Stimulated activated CD8-positive, alpha-beta memory T cell treated with anti-CD3 and anti-CD28 coated beads, Interleukin-4, amount 100 ng/mL, for 1 hour (primary cell): ENCODE measurements at places on chromosomes 2 and 18.

DNA sequence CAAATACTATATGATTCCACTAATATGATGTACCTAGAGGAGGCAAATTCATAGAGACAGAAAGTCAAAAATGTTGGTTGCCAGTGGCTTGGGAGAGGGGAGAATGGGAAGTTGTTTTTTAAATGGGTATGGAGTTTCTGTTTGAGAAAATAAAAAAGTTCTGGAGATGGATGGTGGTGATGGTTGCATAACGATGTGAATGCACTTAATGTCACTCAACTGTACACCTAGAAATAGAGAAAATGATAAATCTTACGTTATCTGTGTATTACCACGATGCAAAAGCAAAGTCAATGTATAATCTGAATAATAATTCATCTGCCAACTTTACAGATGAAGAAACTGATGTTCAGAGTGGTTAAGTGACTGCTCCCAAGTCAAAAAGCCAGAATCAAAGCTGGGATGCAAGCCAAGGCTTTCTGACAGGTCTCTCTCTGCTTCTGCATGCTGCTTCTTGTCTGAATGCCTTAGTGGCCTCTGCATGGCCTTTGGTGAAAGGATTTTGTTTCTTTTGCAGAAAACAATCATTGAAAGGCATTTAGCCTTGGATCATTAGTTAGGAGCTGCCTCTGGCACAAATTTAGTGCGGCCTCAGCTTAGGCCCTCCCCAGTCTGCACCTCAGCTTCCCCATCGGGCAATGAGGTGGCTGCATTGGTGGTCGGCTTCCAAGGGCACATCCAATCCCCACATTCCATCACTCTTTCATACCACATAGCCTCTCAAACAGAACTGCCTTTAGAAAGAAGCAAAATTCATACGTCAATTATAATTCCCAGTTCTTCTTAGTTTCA is 46.5 kb upstream of the MYCN start:
- no peak for DNase-seq

- no peak for DNase-seq
Observed at GRCh38 chr18:45871431-45872084, 46.1 kb downstream of the SIGLEC15 start.

GRCh38 chr18:711657-712400 is 601 bp downstream of the ENOSF1 start:
- peak; percentile 41 for DNase-seq

DNA sequence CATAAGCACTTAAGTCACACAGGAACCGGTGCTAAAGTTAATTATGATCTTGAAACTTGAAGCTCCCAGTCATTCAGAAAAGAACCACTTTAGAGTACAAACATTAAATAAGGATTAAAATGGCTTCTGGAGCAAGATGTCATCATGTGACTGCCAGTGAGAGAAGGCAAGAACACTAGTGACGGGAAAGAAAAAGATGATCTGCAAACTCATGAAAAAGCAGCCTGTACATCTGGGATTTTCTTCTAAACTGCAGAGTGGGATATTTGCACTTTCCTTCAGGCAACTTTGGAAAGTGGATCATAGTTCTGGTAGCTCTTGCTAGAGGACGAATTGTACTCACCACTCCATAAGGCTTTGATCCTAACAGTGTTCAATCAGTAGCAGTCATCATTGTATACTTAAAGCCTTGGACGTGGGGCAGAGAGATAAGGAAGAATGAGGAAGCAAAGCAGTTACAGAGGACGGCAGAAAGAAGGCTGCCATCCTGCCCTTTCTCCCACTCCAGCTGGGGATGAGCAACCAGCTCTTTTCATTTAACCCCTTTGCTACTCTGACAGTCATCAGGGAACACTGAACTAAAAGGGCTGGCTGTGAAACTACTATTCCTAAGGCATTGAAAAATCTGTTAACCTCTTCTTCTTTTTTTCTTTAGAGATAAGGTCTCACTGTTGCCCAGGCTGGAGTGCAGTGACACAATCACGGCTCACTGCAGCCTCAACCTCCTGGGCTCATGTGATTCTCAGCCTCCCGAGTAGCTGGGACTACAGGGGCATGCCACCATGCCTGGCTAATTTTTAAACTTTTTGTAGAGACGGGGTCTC is 18.1 kb downstream of the ABHD3 start:
- DNase-seq, result no peak

GRCh38 chr2:11889101-11889850 is 142.8 kb downstream of the LPIN1 start:
- DNase-seq, result no peak

DNA sequence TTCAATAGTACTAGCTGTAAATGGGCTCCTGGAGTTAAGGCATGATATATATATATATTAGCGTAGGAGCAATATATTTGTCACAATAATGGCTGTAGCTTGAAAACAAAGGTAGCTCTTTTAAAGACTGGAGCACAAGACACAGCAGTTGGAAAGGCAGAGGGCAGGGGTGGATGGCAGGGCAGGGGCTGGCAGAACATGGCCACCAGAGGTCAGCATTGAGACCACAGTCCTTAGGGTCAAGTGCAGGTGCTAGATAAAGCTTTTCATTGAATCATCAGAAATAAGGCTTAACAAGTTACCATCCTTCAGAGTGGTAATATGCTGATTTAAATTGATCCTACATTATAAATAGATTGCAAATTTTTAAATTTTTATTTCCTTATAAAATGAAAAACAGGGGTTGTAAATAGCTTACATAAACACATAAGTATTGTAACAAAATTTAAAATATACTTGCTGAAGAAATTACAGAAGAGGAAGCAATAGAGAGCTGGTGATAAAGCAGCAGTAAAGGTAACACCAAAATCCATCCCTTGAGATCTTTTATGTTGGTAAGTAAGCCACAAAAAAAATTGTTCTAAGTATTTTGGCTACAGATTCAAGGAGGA is 161.2 kb upstream of the PIEZO2 start:
- DNase-seq, result no peak

GRCh38 chr2:72754628-72755320 is 71.1 kb downstream of the EXOC6B start:
- DNase-seq, result no peak

DNA sequence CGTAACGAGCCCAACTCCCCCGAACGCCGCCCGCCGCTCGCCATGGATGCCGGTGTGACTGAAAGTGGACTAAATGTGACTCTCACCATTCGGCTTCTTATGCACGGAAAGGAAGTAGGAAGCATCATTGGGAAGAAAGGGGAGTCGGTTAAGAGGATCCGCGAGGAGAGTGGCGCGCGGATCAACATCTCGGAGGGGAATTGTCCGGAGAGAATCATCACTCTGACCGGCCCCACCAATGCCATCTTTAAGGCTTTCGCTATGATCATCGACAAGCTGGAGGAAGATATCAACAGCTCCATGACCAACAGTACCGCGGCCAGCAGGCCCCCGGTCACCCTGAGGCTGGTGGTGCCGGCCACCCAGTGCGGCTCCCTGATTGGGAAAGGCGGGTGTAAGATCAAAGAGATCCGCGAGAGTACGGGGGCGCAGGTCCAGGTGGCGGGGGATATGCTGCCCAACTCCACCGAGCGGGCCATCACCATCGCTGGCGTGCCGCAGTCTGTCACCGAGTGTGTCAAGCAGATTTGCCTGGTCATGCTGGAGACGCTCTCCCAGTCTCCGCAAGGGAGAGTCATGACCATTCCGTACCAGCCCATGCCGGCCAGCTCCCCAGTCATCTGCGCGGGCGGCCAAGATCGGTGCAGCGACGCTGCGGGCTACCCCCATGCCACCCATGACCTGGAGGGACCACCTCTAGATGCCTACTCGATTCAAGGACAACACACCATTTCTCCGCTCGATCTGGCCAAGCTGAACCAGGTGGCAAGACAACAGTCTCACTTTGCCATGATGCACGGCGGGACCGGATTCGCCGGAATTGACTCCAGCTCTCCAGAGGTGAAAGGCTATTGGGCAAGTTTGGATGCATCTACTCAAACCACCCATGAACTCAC is 673 bp downstream of the PCBP1 start:
- no peak for DNase-seq

- no peak for DNase-seq
Observed at GRCh38 chr2:46915281-46915810, at the start of gene MCFD2. Gene MCFD2, minus strand, starts transcription at chr2:46915806. Its CDS starts 6,635 bp downstream, at chr2:46909171.

DNA sequence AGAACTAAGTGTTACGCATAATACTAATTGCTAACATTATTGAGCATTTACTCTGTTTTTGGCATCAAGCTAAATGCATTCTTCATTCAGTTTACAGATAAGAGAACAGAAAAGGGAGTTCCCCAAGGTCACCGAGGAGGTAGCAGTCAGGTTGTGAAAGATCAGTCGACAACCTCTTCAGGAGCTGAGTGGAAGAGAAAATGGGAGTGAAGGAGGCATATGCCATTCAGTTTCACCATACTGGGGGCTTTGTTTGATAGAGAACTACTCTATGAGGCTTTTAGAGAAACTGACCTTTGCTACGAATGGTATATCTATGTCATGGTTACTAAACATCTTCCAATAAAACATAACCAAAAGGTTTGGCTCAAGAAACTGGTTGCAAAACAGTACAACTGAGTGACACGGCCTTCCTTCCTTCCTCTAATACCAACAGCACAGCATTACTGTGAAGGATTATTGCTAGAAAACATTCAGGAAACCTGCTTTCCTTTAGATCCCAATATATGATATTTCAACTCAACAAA is 112.1 kb downstream of the RBMS1 start:
- no peak for DNase-seq

GRCh38 chr18:10482985-10483949 is 28.8 kb downstream of the APCDD1 start:
- no peak for DNase-seq

- no peak for DNase-seq
Observed at GRCh38 chr18:24055878-24056277, 41.3 kb downstream of the TTC39C start.

DNA sequence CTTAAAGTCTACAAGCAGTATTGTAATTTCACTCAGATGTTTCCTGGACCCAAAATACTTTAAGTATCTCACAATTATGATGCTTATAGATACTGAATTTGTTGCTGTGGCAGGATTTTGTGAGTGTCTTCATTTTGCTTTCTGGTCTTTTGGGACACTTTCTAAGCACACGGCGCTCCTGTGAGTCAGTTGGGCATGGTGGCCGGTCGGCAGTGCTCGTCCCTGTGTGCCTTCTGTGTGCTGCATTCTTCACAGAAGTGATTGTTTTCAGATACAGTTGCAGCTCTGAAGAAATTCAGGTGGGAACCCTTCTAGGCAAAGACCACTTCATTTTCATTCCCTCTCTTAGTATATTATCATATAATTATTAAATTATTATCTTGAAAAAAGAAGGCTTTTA is 273.3 kb downstream of the ZNF407 start:
- DNase-seq, result no peak

DNA sequence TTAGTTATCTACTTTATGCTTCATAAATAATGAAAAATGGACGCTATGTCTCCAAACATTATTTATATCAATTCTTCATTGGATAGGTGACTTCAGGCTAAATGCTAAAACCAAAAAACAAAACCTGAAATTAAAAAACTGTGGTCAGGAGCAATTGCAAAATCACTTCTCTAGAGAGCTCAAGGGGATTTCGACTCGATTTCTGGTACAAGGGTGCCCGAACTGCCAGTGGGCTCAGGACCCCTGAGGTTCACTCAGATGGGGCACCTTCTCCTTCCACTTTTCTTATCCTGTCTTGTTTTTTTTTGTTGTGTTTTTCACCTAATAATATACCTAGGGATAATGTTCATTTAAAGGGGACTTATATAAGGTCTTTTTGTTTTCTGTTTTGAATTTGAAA is 65.8 kb upstream of the CELF4 start:
- no peak for DNase-seq

DNA sequence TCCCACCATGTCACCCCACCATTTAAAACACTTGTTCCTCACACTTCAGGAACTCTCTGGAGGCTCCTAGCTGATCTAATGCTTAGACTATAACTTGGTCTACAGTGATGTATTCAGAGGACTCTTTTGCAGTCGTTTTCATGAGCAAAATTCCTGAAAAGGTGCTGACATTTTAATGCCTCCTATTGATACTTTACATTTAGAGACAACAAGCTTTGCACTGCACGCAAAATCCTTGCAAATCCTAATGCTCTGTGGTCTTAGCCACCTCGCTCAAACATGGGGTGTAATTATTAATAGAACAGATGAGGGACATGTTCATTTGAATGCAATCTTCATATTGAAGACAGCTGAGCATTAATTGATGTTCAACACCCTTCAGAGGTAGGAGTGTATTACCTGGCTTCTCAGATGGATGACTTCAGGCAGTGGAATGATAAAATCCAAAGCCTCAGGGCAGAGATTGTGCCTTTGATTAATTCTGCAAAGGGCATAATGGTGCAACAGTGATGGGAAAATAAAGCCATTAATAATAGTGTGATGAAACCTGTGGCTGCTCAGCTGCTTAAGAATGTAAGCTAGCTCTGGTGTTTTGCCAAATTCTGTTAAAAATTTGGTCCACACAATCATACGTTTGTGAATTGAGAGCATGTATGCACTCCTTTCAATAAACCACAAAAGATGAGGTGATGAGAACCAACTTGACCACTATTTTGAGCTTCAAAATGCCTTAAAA is 5.4 kb downstream of the CTAGE1 start:
- no peak for DNase-seq

- DNase-seq, result no peak
Observed at GRCh38 chr2:55009277-55010060, 40.8 kb downstream of the RTN4 start.
